Activated CD8-positive, alpha-beta memory T cell treated with anti-CD3 and anti-CD28 coated beads, Interleukin-2, amount 50 U/mL, for 4 hours (primary cell): ENCODE measurements at places on chromosomes 2 and 18.

DNA sequence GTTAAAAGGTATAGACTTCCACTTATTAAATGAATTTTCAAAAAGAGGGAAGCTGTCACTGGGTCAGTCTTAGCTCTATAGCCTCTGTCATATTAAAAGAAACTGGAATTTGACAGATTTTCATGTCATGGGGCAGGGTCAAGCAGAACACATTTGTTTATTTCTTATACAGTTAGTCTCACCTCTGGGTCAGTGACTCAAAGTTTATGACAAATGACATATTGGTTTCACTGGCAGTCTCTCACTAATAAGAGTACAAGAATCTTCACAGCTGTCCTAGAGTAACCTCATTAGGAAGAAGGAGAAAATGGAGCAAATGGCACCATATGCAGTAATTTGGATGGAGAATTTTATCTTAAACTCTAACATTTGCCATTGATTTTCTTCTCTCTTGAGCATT lies 63.2 kb downstream of the MBD2 start:
- DNase-seq: no peak

DNA sequence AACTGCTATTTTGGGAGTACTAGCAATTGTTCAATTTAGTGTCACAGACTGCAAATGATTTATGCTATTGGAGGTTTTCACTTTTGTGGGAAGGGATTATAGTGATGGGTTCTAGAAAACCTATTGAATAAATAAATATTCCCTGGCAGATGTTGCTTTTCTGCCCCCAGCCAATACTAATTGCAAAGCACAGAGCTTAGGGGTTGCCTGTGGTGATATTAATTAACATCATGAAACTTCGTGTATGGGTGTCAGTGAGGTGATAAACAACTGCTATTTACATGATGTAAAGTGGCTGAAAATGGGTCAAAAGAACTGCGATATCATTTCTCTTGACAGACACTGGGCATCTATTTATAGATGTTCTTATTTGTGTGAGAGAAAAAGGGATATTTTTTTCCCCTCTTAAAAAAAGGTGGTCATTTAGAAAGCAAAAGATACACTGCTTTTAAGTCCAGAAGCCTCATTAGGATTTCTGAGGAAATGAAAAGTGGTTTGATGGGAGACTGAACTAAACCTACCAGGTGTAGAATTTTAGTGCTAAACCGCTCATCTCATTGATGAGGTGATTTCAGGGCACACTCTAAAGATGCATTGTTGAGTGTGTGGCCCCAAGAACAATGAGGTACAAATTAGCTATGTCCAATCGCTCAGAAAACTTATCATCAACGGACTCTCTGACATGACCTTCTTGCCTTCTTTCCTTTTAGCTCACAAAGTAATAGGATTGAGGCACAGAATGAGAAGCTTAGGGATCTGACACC lies 116.7 kb upstream of the CHST9 start:
- no peak for DNase-seq

- no peak for DNase-seq
Measured at GRCh38 chr2:218810256-218810655, 21.3 kb downstream of the PRKAG3 start.

DNA sequence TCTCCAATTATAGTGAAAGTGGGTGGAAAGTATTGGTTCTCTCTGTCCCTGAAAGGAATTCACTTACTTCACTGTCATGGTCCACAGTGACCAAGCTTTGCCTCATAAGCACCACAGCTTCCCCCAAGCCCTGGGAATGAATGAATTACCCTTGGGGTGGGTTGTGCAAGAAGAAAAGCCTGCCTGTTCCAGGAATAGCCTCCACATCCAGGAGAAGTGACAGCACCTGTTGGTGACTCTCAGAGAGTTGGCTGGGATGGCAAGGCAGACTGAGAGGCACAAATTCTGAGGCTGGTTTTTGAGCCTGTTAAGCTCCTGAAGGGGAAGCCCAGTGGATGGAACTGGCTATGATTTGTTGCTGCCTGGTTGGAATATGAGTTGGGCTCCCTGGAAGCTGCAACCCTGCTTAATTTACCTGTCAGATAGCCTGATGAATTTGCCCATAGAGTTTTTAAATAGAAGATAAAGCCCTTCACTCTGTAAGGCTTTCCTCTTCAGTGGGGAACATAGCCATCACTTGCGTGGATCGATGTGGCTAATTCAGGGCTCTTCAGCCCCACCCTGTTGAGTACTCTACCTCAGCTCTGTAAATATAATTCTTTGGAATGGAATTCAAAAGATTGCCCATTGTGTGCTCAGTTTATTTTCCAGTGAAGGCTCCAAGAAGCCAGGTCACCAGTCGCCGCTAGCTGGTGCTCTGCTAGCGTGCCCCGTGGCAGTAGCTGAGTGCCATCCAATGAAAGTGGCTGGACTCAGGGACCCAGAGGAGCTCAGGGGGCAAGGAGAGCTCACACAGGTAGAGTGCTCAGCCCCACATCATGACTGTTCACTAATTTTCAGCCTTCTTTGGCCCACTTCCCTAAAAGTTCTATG lies 479.3 kb downstream of the IRS1 start:
- DNase-seq: no peak

DNA sequence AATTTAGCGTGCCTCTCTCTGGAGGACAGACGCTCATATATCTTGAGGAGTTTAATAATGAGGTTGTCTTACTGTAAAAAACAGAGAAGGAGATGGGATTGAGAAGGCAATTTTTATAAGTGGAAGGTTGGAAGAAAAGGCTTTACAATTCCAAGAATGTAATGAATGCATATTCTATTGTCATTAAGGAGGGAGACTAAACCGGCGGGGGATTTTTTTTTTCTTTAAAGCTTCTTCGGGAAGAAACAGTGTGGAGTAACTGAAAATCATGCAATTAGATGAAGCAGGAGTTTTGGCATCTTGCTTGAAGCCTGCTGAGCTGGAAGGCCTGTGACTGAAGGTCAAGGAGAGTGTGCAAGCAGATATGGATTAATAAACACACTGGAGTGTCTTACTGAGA lies 124.4 kb downstream of the HRH4 start:
- DNase-seq: no peak

GRCh38 chr2:67900826-67901225 lies 162.0 kb downstream of the C1D start:
- no peak for DNase-seq

- DNase-seq: no peak
Measured at GRCh38 chr2:46392561-46393346, 86.6 kb upstream of the TMEM247 start.

DNA sequence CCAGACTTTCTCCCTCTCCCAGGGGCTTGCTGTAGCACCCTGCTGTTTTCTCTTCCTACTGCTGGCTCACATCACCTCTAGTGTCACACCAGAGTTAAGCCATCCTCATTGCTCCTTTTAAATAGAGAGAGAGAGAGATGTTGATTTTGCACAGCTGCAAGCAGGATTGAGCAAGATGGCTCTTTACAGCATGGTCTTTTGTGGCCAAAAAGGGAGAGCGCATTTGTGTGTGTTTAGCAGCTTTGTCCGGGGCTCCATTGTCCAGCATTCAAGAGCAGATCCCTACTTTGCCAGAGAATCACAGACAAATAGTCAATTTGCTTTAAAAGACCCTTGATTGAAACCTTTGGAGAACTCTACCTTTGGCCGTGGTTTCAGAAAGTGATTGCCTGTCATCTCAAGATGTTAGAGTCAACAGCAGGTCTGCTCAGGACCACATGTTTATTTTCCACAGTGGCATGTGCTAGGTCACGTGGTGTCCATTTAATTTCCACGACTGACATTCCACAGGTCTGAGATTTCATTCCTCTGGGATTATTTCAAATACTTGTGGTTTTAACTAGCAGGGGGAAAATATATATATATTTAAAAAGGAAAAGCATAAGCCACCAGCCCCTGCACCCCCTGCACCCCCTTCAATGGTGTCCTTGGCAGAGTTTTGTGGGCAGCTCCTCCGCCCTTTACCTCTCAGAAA lies 359.9 kb upstream of the SLC14A2 start:
- no peak for DNase-seq

DNA sequence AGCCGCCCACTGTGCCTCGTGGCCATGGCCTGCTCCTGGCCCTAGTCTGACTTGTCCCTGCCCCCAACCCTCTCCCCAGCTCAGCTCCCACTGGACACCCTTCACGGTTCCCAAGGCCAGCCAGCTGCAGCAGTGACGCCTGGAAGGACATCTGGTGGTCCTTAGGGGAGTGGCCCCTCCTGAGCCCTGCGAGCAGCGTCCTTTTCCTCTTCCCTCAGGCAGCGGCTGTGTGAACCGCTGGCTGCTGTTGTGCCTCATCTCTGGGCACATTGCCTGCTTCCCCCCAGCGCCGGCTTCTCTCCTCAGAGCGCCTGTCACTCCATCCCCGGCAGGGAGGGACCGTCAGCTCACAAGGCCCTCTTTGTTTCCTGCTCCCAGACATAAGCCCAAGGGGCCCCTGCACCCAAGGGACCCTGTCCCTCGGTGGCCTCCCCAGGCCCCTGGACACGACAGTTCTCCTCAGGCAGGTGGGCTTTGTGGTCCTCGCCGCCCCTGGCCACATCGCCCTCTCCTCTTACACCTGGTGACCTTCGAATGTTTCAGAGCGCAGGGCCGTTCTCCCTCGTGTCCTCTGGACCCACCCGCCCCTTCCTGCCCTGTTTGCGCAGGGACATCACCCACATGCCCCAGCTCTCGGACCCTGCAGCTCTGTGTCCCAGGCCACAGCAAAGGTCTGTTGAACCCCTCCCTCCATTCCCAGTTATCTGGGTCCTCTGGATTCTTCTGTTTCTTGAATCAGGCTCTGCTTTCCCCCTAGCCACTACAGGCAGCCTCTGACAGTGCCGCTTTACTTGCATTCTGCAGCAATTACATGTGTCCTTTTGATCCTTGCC lies 35.8 kb downstream of the ANO7 start:
- DNase-seq: no peak

GRCh38 chr2:29053223-29053622 lies 21.1 kb downstream of the PCARE start:
- DNase-seq: no peak

GRCh38 chr2:5562865-5563264 lies 129.3 kb upstream of the SOX11 start:
- DNase-seq: no peak

GRCh38 chr2:223643309-223643708 lies 41.1 kb upstream of the SCG2 start:
- DNase-seq: no peak

GRCh38 chr2:1418566-1418965 lies 5.3 kb downstream of the TPO start:
- no peak for DNase-seq

- no peak for DNase-seq
Measured at GRCh38 chr2:143347271-143347695, 218.1 kb downstream of the ARHGAP15 start.

GRCh38 chr2:41710944-41711343 lies 336.9 kb upstream of the PKDCC start:
- no peak for DNase-seq

- DNase-seq: no peak
Measured at GRCh38 chr18:31199190-31199769, 36.6 kb upstream of the DSC1 start.

DNA sequence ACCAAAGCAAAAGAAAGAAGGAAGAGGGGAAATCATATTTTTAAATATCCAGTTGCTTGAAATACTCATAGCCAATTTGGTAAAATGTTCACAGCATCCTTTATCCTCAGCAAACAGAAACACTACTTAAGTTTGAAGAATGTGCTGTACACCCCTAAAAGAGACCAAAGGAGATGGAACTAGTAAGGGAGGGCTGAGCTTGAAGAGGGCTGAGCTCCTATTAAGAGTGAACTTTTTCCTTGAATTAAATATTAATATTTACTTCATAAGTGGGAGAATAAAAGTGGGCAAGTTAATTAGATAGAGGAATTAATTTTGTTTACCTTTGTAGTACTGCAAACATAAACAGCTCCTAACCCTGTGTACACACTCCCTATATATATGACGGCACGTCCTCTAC lies 7.0 kb downstream of the EVX2 start:
- no peak for DNase-seq

GRCh38 chr2:118185210-118186109 lies 97.2 kb downstream of the INSIG2 start:
- peak; percentile 55 for DNase-seq

DNA sequence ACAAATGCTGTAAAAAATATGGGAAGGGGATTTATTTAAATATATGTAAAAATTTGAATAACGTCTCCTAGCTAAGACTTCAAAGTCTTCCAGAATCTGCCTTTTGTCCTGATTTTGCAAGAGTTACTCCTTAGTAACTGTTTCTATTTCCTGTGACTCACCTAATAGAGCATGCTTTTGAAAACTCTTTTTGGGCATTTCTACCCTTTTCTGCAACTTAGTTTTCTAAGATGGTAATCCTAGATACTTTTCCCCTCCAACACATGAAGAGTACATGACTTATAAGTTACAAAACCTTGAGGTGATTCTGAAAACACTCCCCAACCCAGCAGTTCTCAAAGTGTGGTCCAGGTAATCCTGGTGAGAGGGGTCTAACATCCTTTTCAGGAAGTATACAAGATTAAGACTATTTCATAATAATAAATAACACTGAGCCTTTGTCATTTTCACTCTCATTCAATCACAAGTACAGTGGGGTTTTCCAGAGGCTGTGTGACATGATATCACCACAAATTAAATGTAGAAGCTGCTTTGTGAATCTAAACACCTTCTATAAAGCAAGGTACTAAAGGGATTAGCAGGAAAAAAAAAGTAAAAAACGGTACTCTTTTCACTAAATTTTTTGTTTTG lies 31.9 kb downstream of the PPP4R3B start:
- no peak for DNase-seq

GRCh38 chr18:63319383-63320122 lies at the start of gene BCL2:
BCL2 (minus strand) TSS chr18:63319769.
- DNase-seq: no peak

DNA sequence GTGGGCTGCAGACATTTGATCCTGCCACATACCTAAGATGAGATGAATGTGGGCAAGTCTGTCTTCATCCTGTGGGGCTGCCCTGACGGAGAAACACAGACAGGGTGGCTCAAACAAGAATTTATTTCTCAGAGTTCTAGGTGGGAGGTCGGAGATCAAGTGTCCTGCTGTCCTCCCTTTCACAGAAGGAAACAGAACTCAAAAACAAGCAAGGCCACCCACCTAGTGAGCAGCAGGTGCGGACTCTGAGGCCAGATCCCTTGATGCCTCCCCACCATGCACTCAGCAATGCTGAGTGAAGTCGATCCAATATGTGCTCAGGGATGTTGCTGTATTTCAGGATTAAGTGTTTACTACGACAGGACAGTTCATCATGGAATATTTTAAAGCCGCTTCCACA lies 63.0 kb upstream of the SNTG2 start:
- DNase-seq: no peak

GRCh38 chr2:10238396-10238795 lies 64.3 kb upstream of the HPCAL1 start:
- peak; percentile 7 for DNase-seq
